ENCODE measurements at places on chromosomes 5 and 9.

- no peak for DNase-seq
These were observed 47.7 kb downstream of the UGCG start for GRCh38 chr9:111944241-111944866.

DNA sequence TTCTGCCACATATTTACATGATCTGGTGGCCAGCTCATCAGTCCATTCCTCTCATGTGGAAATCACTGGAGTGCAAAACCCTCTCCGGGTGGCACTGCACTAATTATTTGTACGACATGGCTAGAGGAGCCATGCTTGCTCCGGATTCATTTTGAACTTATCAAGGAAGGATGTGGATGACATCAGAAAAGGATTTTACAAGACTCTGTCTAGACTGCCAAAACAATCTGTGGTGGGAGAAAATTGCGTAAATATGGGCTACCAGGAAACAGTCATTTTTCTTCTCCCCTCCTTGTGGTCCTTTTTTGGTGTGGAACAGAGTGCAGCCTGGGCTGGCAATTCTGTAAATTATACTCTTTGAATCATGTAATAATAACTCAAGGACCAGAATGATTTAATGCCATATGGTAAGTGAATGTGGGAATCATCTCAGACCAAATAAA is 123.4 kb upstream of the IFNE start:
- no peak for DNase-seq

- no peak for DNase-seq
These were observed 170.7 kb upstream of the IRX1 start for GRCh38 chr5:3424946-3425345.

DNA sequence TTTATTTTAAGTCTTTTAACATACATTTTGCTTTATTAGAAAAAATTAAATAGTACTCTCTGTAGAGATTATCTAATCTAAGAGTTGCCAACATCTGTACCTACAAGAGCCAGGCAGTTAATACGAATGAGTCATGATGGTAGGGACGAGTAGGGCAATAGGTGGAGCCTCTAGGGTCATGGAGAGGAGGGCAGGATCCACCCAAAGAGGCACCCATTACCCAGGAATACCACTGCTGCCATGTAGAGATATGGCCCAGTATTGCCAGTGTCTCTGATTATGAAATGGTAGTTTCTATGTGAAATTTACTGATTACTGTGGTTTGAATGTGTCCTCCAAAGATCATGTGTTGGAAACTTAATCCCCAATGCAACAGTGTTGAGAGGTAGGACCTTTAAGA is 170.4 kb downstream of the PIK3R1 start:
- no peak for DNase-seq

- no peak for DNase-seq
These were observed 64.5 kb downstream of the TUSC1 start for GRCh38 chr9:25613709-25614108.

DNA sequence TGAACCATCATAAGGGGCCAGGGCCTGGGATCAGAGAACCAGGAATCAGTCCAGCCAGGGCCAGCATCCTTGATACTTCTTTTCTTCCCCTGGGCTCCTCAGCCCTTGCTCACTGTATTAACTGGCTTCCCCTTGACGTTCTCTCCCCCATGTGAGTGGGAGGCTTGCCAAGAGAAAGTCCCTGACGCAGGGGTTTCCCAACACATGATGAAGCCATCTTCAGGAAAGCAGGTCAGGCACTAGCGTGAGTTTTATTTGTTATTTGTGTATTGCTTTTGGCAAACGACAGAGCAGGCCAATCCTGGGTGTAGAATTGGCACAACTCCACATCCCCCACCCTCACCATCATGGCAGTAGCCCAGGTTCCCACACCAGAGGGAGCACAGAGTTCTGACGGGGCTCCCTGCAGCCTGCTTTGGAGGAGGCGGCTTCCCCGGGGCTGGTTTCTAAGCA is 165.5 kb upstream of the NFIL3 start:
- DNase-seq, result no peak

DNA sequence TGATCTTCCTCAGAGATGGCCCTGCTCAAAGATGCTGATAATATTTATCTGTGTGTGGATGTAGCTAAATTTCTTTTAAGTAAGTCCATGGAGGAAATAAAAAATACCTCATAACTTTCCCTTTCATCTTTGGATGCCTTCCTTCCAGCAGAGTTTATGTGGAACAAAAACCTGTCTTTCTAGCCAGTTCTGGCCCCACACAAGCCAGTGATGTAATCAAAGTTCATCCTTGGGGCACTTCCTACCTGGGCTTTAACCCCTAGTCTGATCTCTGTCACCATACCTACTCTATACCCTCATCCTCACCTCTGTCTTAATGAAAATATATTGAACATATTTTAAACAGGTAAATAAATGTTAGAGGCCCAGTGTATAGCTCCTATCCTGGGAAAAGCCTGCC is 39.8 kb upstream of the RASGRF2 start:
- no peak for DNase-seq

DNA sequence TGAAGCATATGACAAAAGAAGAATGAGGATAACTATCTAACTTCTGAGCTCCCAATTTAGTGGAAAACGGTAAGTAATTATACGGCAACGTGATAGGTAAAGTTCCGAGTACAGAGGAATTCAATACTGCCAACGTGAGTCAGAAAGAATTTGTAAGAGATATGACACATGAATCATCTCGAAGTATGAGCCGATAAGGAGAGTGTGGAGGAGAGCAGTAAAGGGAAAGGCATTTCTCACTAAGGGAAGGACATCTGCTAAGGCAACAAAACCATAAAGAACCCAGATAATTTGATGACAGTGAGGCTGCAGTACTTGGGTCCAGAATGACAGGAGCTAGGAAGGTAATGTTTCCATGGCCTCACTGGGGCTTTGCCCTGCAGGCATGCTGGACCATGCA is 11.0 kb downstream of the MPDZ start:
- no peak for DNase-seq

DNA sequence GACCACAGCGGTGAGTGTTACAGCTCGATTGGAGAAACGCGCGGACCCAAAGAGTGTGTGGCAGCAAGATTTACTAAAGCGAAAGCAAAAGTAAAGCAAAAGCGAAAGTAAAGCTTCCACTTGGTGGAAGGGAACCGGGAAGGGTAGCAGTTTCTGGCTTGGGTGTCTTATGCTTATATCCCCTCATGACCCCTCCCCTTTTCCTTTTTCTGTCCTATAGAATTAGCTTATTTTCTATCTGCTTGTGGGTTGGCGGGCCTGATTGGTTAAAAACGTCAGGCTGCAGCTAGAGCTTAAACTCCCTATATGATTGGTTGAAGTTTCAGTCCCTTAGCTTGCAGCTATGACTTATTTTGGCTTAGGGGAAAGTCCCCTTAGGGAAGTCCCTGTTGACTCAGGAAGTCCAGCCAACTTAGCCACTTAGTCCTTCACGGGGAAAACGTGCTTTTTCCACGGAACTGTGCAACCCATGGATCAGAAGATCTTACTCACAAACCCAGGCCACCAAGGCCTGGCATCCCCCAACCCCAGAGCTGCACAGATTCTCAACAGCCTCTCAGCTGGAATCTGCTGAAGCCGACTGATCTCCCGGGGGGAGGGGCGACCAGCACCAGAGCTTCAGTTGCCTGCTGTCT is 114.2 kb upstream of the ADAMTS16 start:
- no peak for DNase-seq

DNA sequence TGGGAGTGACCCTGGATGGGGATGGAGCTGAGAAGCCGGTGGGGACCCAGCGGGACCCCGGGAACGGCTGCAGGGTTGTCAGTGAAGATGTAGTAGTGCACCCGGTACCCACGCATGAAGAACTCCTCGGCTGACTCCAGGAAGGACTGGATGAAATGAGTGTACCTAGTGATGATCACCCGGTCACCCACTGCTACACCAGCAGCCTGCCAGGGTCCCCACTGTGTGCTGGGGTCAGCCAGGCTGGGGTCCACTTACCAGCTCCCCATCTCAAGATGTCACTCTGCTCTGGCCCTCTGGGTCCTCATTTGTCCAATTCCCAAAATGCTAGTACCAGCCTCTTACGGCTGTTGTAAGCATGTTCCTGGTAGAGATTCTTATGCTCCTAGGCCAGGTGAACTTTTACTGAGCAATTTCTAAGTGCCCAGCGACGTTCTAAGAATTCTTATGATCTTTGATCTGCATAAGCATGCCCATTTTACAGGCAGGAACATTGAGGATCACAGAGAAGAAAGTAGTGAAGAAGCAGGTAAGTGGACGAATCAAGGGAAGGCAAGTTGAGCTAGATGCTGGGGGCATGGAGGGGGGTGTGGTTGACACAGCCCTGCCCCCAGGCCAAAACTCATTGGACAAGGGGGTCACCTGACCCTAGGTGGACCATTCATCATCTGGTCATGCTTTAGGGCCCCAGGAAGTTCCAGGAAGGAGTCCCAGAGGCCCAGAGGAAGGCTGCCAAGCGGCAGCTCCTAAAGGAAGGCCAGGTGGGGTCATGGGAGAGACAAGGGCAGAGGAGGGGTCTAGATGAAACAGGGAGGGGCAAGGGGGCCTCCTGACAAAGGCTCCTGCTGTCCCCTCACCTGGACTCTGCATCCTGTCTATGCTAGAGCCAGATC is 9.4 kb downstream of the GBGT1 start:
- DNase-seq, result no peak

Data from stimulated activated CD4-positive, alpha-beta T cell treated with anti-CD3 and anti-CD28 coated beads, Interleukin-4, amount 100 ng/mL, for 1 hour (primary cell).